ENCODE measurements at places on chromosomes 16 and 17.
A peak's percentile ranks its signal among the peaks of the same experiment; 100 is the strongest.

- DNase-seq, result peak; percentile 90
Measured at GRCh38 chr16:4307215-4308037, 8.4 kb upstream of the GLIS2 start.

GRCh38 chr17:29645515-29646051 lies 22.9 kb upstream of the CORO6 start:
- no peak for DNase-seq

DNA sequence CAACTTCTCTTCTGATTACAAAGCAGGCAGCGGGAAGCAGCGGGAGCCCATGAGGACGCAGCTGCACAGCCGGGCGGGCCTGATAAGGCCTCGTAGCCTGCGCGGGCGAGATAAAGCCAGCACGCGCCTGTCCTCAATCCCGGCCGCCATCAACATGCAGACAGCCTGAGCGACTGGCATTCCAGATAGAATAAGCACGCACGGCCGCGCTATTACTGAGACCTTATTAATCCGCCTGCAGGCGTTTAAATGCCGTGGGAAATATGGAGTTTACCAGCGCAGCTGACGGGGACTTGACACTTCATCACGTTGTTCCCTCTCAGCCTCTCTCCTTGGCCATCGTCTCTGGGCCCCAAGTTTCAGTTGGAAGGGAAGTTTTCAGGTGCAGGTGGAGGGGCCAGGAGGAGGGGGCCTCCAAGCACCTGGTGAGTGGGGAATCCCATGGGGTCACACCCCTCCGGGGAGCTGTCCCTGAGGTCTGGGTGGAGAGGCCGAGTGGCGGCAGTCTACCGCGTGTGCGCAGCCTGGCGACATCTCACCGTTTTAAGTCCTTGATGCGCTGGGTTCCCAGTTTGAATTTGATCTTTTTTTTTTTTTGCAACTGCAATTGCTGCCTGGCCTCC lies 27.3 kb upstream of the CBFA2T3 start:
- DNase-seq, result no peak

DNA sequence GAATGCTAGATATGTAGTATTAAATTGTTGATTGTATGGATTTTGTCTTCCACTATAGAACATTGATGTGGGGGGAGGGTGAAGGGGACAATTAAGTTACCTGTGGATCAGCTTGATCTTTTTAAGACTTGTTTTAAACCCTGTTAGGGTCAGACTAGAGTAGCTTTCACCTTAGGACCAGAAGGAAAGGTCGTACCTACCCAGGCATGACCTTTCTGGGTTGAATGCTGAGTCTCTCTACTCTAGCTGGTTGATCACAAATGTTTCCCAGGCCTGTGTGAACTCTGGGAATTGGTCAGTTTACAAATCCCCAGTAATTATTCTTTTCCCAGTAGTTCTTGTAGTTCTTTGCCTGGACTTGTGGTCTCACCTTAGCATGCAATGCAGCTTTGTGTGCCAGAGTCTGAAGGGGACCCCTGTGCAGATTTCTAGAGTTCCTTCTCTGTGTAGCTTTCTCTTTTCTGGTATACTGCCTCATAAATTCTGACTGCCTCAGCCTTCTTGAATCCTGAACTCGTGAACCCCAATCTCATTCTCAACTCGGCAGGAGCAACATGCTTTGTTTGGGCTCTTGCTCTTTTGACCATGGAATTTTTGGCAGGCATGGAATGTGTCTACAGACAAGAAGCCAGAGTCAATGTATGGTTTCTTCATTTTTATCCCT lies 54.1 kb downstream of the VMP1 start:
- no peak for DNase-seq

GRCh38 chr16:20094157-20094556 lies 20.5 kb upstream of the GPR139 start:
- no peak for DNase-seq

- DNase-seq, result no peak
Measured at GRCh38 chr17:65345261-65346005, 208.3 kb downstream of the RGS9 start.

DNA sequence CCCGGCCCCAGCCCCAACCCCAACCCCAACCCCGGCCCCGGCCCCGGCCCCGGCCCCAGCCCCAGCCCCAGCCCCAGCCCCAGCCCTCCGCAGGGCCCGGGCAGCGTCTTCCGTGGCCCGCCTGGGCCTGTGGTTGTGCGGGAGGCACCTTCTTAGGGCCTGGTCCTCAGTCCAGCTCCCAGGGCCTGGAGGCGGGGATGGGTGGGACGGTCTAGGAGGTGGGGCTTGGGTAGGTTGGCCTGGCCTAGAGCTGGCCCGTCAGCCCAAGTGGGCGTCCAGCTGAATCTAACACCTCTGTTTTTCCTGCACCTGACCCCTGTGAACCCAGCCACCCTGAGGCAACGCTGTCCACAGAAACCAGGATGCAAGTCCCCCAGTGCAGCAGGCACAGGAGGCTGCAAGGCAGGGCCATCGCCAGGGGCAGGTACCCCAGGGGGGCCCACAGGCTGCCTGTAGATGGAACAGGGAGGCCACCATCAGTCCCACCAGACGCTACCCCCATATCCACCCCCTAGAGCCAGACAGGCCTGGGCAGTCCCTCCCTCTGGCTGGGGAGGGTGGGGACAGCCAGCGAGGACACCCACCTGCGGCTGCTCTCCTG lies 8.8 kb downstream of the MSLN start:
- no peak for DNase-seq
